ENCODE measurements at places on chromosomes 3 and 15. TPM values are rescaled to one million over a fixed set of nuclear protein-coding genes. Genes with fewer than 3 reads are reported as not detected.

PAK2 gene
- polyA plus RNA-seq, result 34.9 TPM

MYH15 gene
- polyA plus RNA-seq, result 0.10 TPM

PLA2G4D gene
- polyA plus RNA-seq, result not detected

SLC6A20 gene
- 0.03 TPM for polyA plus RNA-seq

SERPINI2 gene
- polyA plus RNA-seq, result 0.32 TPM

KNG1 gene
- polyA plus RNA-seq, result not detected

KBTBD13 gene
- not detected for polyA plus RNA-seq

VIPR1 gene
- 5.3 TPM for polyA plus RNA-seq

Measured in spleen (tissue), 13 donors.